ENCODE measurements at places on chromosomes 5 and 9.

GRCh38 chr9:108521063-108521590, 334.7 kb downstream of the ACTL7B start:
- no peak for DNase-seq

DNA sequence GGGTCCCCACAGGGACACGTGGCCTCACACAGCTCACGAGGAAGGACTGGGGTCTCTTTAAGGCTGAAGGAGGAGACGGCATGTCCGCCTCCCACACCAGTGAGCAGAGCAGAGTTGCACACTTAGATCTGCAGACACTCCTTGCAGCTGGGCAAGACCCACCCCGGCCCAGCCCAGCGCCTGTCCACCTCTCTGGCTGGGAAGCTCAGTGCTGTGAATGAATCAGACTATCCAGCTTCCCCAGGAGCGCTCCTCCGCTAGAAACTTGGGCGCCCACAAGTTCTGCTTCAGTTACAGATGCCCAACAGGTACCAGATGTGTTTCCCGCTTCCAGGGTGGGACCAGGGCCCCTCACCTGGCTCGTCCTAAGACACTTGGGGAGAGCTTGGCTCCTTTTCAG, 78.9 kb downstream of the NSUN2 start:
- DNase-seq = no peak

DNA sequence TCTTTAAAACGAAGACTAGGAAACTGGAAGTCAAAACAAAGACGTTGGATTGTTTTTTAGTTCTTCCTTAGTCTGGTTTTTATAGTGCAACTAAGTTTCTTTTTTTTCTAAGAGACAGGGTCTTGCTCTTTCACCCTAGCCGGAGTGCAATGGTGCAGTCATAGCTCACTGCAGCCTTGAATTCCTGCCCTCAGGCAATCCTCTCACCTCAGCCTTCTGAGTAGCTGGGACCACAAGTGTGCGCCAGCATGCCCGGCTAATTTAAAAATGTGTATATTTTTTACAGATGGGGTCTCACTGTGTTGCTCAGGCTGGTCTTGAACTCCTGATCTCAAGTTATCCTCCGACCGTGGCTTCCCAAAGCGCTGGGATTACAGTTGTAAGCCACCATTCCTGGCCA, 27.6 kb downstream of the ZFYVE16 start:
- no peak for DNase-seq

GRCh38 chr9:134174073-134174449, 9.7 kb upstream of the RNU6ATAC start:
- DNase-seq = no peak

- no peak for DNase-seq
These were observed 20.6 kb downstream of the LIX1 start for GRCh38 chr5:97121848-97122247.

GRCh38 chr5:154103233-154103632, 64.5 kb downstream of the MFAP3 start:
- DNase-seq = no peak

- no peak for DNase-seq
These were observed 103.3 kb upstream of the LHFPL2 start for GRCh38 chr5:78751872-78752271.

GRCh38 chr5:73522989-73523388, 24.7 kb downstream of the BTF3 start:
- no peak for DNase-seq

DNA sequence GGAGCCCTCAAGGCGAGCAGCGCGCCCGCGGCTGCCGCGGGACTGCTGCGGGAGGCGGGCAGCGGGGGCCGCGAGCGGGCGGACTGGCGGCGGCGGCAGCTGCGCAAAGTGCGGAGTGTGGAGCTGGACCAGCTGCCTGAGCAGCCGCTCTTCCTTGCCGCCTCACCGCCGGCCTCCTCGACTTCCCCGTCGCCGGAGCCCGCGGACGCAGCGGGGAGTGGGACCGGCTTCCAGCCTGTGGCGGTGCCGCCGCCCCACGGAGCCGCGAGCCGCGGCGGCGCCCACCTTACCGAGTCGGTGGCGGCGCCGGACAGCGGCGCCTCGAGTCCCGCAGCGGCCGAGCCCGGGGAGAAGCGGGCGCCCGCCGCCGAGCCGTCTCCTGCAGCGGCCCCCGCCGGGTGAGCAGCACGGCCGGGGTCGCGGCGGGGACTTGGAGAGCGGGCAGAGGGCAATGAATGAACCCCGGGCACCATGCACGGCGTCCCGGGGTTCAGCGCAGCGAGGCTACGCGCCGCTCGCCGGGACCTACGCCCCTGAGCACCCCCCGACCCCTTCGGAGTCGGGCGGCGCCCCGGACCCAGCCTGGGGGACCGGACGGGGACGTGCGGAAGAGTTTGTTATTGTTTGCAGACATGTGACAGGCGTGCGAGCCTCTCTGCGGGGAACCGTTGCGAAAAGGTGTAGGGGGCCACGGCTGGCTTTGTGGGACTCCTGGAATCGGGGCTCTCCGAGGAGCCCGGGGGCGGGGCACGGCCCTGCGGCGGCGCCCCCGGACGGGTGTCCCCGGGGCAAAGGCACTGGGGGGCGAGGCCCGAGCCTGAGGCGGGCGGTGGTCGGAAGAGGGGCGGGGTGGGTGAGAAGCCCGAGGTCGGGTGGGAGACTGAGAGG, 553 bp downstream of the MAP3K1 start:
- DNase-seq = no peak

- no peak for DNase-seq
These were observed 597.0 kb downstream of the PSAT1 start for GRCh38 chr9:78893774-78894401.

DNA sequence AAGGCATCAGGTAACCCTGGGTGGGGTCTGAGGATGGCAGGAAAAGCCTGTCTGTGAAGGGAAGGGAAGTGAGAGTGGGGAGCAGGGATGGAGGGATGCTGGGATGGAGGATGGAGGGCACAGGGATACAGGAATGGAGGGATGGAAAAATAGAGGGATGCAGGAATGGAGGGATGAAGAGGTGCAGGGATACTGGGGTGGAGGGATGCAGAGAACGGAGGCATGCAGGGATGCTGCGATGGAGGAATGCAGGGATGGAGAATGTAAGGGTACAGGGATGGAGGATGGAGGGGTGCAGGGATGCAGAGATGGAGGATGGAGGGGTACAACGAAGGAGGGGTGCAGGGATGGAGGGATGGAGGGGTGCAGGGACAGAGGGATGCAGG, 9.1 kb downstream of the PTGES2 start:
- DNase-seq = no peak

GRCh38 chr5:169268019-169268418, 32.9 kb downstream of the SLIT3 start:
- DNase-seq = peak; percentile 87

GRCh38 chr5:9497347-9497746, 48.5 kb downstream of the SEMA5A start:
- no peak for DNase-seq

GRCh38 chr5:7717691-7718090, 133.2 kb downstream of the CFAP90 start:
- DNase-seq = no peak

DNA sequence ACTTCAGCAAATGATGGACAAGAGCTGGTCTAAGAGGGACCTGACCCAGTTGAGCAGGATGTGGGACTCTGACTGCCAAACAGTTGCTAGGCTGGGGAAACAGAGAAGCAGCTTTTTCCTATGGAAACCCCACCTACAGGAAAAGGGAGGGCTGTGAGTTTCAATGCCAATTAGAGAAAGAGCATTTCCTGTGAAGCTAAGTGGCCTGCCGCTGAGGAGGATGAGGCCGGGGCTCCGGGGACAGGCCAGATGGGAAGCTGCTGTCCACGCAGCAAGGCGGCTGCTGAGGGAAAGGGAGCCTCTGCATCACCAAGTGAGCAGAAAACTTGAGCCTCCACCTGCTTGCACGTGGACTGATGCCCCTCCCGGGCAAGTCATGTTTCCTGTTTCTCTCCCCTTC, at the start of gene PCDH12:
Gene PCDH12 (minus strand): TSS at position 90 of the 400 bp plus-strand sequence. CDS start 351 bp downstream, outside the sequence.
- no peak for DNase-seq

DNA sequence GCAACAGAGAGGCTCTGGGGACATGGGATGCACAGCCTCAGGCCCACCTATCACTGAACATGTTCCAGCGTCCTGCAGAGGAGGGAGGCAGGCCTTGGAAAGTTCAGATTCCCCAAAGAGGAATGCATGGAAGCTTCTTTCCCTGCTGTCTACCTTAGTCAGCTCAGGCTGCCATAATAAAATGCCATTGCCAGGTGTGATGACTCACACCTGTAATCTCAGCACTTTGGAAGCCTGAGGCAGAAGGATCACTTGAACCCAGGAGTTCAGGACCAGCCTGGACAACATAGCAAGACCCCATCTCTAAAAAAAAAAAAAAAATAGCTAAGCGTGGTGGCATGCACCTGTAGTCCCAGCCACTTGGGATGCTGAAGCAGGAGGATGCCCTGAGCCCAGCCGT, 24.5 kb upstream of the TOR1B start:
- DNase-seq = no peak

- DNase-seq = no peak
These were observed 26.2 kb upstream of the TNIP1 start for GRCh38 chr5:151107084-151107483.

DNA sequence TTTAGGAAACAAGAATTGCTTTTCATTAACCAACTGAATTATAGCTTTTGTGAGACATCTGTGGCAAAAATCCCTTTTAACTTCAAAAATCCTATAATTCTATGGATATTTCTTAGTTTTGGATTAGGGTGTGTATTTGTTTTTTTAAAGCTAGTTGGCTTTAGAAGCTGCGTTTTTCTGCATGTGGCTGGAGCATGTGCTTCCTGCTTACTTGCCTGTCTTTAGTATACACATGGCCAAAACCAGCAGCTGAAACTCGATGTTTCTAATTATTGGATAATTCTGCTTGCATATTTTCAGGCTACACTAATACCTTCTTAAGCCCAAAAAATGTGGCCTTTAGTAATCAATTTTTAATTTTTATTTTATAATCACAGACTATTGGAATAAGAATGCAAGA, 8.9 kb downstream of the RECK start:
- no peak for DNase-seq

- no peak for DNase-seq
These were observed 23.4 kb upstream of the FUBP3 start for GRCh38 chr9:130555968-130556367.

DNA sequence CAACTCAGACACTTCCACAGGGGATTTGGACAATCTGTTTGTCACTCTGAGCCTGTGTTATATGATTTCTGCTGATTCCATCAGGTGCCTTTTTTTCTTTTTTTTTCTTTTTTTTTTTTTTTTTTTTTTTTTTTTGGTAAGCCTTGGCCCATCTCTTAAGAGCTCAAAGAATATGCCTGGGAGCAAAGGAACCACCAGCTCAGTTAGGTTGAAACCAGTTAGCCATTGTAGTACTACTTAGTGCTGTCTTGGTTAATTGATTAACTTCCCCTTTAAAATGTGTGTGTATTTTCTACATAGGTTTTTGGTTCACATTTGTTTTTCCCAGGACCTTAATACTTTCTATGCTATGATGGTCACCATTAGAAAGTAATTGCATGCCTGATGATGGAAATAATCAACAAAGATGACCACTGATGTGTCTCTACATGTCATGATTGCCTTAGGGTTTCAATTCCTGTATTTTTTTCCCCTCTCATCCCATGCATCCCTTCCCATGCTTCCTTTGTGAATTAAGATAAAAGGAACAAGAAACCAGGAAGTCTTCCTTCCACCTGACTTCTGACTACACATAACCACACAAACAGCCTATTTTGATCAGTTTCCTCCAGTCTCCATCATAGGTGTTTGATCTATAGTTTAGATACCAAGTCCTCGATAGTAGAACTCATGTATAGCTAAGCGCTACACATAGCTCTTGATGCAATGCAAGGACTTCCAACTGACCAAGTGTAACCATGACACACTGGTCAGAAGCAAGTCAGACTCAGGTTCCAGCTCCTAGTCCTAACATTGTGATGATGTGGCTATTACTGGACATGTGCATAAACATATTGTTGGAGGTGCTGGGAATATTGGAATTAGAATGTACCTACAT, 306.1 kb downstream of the EFNA5 start:
- no peak for DNase-seq
